GM12878 (cell line): ENCODE measurements at places on chromosomes 7 and 10. TPM values are rescaled to one million over a fixed set of nuclear protein-coding genes. Genes with fewer than 3 reads are reported as not detected.

GRCh38 chr7:158611541-158611940, 23.9 kb upstream of the PTPRN2 start:
- no peak for DNase-seq
- H3K4me1 ChIP-seq = peaks cover 15% of the 10 kb centered on the region
- H3K4me3 ChIP-seq = no peak overlapping the region
- H3K27ac ChIP-seq = no peak overlapping the region

DNA sequence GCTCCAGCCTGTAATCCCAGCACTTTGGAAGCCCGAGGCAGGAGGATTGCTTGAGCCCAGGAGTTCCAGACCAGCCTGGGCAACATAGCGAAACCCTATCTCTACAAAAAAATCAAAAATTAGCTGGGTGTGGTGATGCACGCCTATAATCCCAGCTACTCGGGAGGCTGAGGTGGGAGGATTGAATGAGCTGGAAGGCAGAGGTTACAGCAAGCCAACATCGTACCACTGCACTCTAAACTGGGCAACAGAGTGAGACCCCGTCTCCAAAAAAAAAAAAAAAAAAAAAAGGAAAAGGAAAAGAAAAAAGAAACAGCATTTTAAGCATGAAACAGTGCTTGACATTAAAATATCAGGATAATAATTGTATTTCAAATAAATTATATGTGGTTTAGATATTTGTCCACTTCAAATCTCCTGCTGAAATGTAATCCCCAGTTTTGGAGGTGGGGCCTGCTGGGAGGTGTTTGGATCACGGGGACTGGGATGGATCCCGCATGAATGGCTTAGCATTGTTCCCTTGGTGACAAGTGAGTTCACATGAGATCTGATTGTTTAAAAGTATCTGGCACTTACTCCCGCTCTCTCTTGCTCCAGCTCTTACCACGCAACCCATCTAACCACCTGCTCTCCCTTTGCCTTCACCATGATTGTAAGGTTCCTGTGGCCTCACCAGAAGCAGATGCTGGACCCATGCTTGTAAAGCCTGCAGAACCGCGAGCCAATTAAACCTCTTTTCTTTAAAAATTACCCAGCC, 103.4 kb downstream of the SRPK2 start:
- no peaks in the 10 kb centered on the region for H3K27me3 ChIP-seq
- no peak for DNase-seq
- no peaks in the 10 kb centered on the region for H3K4me1 ChIP-seq
- H3K4me3 ChIP-seq = no peak overlapping the region
- no peaks in the 10 kb centered on the region for H3K36me3 ChIP-seq

VSTM2A gene
- not detected in 2 replicates for total RNA-seq

MRLN gene
- total RNA-seq = not detected in 2 replicates

DNA sequence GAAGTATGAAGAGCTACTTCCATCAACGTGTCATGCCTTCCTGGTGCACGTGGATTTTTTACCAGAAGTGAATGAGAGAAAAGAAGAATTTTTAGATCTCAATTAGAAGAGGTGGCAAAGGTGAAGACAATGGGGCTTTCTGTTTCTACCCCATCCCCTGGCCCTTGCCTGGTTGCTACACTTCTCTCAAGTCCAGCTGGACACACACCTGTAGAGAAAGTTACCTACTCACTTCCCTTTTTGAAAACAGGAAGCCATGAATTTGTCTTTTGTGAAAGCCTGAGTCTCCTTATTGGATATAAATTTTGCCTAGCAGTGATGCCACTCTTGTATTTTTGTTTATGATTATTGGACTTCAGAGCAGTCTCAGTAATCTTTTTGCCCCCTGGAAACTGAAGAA, 142.9 kb upstream of the AKR1E2 start:
- no peaks in the 10 kb centered on the region for H3K27me3 ChIP-seq
- H3K4me1 ChIP-seq = no peaks in the 10 kb centered on the region
- no peak overlapping the region for H3K4me3 ChIP-seq
- DNase-seq = no peak

REEP3 gene
- total RNA-seq = 21.6 and 23.3 TPM in 2 replicates

PAPOLB gene
- total RNA-seq = not detected in 2 replicates

DNA sequence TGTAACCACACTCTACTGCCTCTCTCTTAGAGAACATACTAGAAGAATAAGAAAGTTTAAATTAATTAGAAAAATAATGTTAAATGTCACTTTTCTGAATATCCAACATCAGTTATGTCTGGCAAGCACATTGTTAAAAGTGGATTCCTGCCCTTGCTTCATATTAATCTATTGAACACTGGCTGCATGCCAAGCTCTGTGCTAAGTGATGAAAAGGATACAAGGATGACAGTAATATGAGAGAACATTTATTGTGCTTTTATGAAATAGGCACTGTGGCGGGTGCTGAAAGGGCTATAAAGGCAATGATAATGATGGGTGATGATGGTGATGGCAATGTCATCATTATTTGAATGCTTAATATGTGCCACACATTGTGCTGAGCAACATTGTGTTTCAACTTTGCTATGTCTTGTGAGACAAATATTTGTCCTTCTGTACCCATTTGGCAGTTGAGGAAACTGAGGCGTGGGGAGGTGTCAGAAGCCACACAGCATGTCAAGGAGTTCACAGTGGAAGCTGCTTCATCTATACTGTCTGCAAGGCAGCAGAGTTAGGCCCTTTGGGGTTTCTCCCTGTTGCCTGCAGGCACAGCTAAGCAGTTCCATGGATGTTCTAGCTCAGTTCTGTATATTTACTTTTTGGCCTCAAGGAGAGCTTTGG, 64.2 kb upstream of the RAPGEF5 start:
- H3K27ac ChIP-seq = no peak overlapping the region
- no peaks in the 10 kb centered on the region; the same call in 1 of the 2 replicates for H3K27me3 ChIP-seq
- no peaks in the 10 kb centered on the region for H3K36me3 ChIP-seq
- H3K4me1 ChIP-seq = peaks cover 3% of the 10 kb centered on the region; the same call in 1 of the 2 replicates
- no peak overlapping the region for H3K4me3 ChIP-seq
- no peak for DNase-seq

OPTN gene
- total RNA-seq = 34.0 and 34.8 TPM in 2 replicates

DNA sequence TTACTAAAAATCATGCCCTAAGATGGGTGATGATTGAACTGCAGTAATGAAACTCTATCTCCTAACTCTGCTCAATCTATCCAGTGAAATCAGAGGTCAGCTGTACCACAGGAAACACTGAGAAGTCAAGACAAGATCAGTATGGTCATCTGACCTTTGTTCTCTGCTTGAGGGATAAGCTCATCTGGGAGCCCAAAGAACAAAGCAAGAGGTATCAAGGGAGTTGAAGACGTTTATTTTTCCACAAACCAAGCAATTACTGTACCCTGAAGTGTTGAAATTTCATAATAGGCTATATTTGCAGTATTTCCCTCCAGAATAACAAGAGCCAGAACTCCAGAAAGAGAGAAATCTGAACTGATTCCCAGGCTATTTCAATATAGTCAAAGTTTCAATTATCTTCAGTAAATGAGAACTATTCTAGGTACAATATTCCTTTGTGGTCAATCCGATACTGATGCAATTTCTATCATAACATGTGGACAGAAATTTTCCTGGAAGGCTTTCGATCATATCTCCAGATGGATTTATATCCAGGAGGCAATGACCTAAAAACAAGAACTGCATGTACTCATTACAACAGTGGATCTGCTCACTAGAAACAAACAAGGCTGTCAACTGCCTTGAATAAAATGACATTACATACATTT, 345.3 kb downstream of the TNS3 start:
- H3K36me3 ChIP-seq = no peaks in the 10 kb centered on the region
- H3K27ac ChIP-seq = no peak overlapping the region
- no peak overlapping the region for H3K4me3 ChIP-seq
- H3K27me3 ChIP-seq = no peaks in the 10 kb centered on the region

DNA sequence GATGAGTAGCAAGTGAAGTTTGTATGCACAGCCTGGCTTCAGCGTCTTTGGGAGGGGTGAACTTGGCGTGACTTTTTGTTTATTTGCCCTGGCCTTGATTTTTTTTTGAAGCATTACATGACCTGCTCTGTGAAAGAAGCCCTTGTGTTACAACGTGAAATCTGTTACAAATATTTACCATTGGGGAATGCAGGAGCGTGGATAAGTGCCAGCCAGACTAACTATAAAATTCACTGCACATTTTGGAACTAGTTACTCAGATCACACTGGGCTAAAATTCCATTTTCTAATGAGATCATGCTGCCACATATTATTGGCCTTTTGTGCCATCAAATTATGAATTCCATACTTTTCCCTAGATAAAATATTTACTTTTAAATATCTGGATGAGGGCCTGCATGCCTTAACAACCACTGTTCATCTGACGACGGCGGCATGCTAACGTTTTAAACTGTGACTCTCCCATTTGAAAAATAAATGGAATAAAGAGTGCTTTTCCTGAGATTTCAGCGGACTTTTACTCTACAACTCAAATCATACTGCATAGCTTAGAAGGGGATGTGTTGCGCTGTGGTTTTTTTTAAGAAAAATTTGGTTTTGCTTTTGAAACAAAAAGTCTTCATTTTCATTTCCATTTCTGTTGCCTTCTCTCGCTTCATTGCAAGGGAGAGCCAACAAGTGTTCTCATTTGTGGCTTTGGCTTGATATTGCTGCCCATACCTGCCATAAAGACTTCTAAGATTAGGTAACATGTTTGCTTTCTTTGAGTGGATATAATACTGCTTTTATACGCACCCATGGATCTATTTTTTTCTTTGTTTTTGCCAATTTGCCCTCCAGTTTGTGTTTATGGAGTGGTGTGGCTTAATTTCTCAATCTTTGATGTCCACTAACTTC, 352.2 kb downstream of the TFEC start:
- DNase-seq = no peak
- no peaks in the 10 kb centered on the region for H3K4me1 ChIP-seq
- no peak overlapping the region for H3K4me3 ChIP-seq
- H3K36me3 ChIP-seq = no peaks in the 10 kb centered on the region
- H3K27me3 ChIP-seq = no peaks in the 10 kb centered on the region

DNA sequence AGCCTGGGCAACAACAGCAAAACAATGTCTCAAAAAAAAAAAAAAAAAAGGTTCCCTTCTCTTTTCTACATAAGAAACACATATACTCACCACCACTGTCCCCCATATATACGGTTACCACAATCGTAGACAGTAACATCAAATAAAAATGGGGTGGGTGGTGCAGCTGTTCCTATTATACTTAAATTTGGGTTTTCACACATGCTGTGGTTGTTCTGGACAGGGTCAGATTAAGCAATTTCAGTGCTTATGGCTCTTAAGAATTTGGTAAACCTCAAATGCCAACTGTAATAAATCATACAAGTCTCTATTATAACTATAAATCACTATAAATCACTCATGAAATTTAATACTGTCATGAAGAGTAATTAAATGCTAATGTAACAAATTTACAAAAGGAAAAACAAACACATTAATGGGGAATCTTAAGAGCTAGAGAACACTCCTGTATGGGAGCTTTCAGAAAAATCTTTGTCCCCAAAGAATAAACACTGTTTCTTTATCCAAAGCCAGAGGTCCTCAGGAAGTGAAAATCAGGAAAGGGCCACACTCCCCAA, 143.6 kb downstream of the GLI3 start:
- no peaks in the 10 kb centered on the region for H3K4me1 ChIP-seq
- no peaks in the 10 kb centered on the region for H3K36me3 ChIP-seq
- H3K27me3 ChIP-seq = no peaks in the 10 kb centered on the region
- no peak for DNase-seq
- H3K27ac ChIP-seq = no peak overlapping the region
- H3K4me3 ChIP-seq = no peak overlapping the region

CYP3A7 gene
- not detected in 2 replicates for total RNA-seq

- no peaks in the 10 kb centered on the region for H3K27me3 ChIP-seq
- H3K36me3 ChIP-seq = no peaks in the 10 kb centered on the region
- H3K4me1 ChIP-seq = no peaks in the 10 kb centered on the region
- H3K4me3 ChIP-seq = no peak overlapping the region
Measured at GRCh38 chr10:84743483-84743882, 415.1 kb downstream of the CCSER2 start.

GALNT17 gene
- total RNA-seq = 0.15 TPM in 1 of 2 replicates, not detected in the other

DNA sequence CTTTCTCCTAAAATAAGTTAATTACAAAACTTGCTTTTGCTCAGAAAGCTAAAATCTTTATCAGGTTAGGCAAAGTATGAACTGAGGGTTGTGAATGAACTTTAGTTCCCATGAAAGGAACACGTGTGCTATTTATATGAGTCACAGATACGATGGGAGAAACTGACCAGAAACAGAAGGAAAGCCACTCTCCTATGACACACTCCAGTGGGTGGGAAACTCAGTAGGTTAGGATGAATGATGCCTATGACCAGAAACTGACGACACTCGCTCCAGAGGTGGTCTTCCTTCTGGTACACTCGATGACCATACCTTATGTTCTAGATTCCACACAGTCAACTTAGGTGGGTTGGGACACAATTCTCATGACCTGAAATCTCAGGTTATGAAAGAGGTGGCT, 215.7 kb upstream of the INHBA start:
- H3K27ac ChIP-seq = no peak overlapping the region
- no peak overlapping the region for H3K4me3 ChIP-seq
- DNase-seq = no peak
- H3K27me3 ChIP-seq = no peaks in the 10 kb centered on the region; the same call in 1 of the 2 replicates
- H3K36me3 ChIP-seq = no peaks in the 10 kb centered on the region

DNA sequence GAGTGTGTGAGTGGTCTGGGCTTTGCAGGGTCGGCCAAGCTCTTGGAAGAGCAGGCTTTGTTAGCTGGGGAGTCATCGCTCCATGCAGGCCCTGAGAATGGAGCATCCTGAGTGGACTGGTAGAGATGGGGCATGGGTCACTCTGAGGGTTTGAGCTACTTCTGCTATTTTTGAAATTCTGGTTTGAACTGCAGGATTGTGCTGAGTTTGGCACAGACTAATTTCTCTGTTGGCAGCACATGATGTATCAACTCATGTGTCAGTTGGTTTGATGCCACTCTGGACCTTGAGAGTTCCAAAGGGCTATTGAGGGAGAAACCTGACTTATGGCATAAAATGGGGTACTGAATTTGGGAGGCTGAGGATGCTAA, 56.3 kb downstream of the LRMDA start:
- H3K27me3 ChIP-seq = no peaks in the 10 kb centered on the region
- no peak for DNase-seq
- H3K27ac ChIP-seq = no peak overlapping the region
- no peaks in the 10 kb centered on the region for H3K36me3 ChIP-seq
- H3K4me1 ChIP-seq = no peaks in the 10 kb centered on the region
- H3K4me3 ChIP-seq = no peak overlapping the region

DNA sequence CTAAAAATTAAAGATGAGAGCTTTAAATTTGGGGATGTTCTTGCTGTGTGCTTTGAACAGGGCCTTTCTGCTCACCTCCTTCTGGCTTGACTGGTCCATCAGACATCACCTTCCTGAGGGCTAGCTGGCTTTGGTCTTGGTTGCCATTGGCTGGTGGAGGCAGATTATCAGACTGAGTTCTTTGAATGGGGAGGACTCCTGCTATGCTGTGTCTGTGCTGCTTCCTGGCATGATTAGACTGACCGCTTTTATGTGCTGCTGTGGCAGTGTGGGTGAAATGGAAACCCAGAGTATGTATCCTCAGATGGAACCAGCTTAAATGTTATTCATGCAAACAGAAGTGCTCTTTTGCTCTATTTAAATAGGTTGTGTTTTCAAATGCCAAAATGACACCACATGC, 341.6 kb downstream of the PCLO start:
- H3K4me1 ChIP-seq = no peaks in the 10 kb centered on the region
- no peak for DNase-seq
- H3K4me3 ChIP-seq = no peak overlapping the region
- H3K27ac ChIP-seq = no peak overlapping the region
- H3K36me3 ChIP-seq = no peaks in the 10 kb centered on the region
- H3K27me3 ChIP-seq = no peaks in the 10 kb centered on the region

GRCh38 chr7:78279032-78279431, 480.5 kb downstream of the PHTF2 start:
- H3K27me3 ChIP-seq = no peaks in the 10 kb centered on the region
- no peak for DNase-seq
- no peak overlapping the region for H3K27ac ChIP-seq
- no peaks in the 10 kb centered on the region for H3K36me3 ChIP-seq
